ENCODE measurements at places on chromosomes 6 and 20.

- no peak for DNase-seq
Observed at GRCh38 chr6:148037496-148037895, 305.1 kb upstream of the SASH1 start.

DNA sequence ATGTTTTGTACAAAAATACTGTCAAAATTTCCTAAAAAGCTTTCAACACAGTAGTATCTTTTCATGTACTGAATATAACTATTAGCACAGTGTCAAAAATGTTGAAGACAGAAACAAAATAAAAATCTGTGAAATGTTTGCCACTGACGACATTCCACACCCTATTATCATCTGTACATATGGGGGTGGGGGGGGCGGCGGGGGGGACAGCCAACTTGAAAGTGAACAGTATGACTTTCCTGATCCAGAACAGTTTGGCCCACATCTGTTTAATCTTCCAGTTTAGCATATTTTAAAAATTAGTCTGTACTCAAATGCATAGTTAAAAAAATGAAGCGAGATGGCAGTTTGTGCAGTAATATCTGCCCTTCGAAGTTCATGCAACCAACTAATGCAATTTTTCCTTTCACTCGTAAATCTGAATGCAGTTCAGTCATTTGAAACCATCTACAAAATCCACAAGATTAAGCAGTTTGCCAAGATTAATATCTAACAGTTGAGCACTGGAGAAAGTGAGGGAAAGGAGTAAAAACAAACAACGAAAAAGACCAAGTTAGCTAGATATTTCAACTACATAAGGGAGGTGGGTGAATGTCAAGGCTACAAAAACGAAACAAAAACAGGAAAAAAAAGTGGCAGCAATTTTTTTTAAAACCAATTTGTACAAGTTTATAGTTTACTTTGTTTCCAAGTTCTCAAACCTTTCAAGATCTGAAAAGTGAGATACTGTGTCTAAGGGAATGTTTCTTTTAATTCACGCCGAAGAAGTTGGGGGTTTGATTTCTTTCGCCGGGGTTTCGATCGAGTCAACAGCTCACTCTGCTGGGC, 1.9 kb downstream of the CITED2 start:
- no peak for DNase-seq

DNA sequence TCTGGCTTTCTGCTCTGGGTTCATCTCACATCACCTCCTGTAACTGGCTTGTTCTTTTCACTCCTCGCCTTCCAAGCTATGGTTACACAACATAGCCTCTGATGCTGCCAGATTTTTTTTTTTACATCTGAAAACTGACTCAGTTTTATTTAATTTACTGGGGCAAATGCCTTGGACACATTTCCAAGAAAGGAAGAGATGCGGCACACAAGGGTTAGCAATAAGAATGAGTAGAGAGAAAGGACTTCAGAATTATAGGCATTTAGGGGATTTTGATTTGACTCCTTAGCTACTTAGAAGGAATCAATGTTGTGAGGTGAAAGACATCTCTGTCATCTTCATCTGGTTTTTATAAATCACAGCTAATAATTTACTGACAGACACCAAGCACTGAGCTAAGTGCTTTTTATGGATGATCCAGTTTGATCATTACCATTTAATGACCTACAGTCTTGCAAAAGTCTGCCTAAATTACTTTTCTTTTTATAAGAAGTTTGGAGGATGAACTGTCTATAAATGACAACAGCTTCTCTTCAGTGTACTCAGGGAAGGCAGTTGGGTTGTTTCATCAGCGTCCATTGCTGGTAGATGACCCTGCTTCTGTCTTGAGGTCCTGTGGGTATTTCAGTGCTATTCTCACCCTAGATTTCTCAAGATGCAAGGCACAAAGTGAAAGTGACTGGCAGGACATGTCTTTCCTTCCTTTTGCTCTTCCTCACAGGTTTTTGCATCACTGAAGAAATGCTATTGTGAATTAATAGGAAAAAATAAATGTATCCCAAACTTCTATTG, 31.1 kb downstream of the LAMA4 start:
- no peak for DNase-seq

DNA sequence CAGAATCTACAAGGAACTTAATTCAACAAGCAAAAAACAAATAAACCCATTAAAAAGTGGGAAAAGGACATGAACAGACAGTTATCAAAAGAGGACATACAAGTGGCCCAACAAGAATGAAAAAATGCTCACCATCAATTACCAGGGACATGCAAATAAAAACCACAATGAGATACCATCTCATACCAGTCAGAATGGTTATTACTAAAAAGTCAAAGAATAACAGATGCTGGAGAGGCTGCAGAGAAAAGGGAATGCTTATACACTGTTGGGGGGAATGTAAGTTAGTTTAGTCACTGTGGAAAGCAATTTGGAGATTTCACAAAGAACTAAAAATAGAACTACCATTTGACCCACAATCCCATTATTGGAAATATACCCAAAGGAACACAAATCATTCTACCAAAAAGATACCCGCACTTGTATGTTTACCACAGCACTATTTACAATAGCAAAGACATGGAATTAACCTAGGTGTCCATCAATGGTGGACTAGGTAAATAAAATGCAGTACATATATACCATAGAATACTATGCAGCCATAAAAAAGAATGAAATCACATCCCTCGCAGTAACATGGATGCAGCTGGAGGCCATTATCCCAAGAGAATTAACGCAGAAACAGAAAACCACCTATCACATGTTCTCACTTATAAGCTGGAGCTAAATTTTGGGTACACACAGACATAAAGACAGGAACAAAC, 48.4 kb downstream of the RNGTT start:
- DNase-seq: no peak

GRCh38 chr6:135861189-135861588, 9.7 kb downstream of the PDE7B start:
- no peak for DNase-seq

- DNase-seq: no peak
Observed at GRCh38 chr20:49727894-49728885, 14.5 kb upstream of the B4GALT5 start.
